Glutamatergic neuron (in vitro differentiated cells): ENCODE measurements at places on chromosomes 4 and X. TPM values are rescaled to one million over a fixed set of nuclear protein-coding genes. Genes with fewer than 3 reads are reported as not detected.

GAB1 gene
- 29.7 TPM for total RNA-seq

CSAG3 gene
- 7.4 TPM for total RNA-seq

PPP4R3C gene
- not detected for total RNA-seq

ITM2A gene
- total RNA-seq = 5.8 TPM

ARR3 gene
- total RNA-seq = not detected

PPP1R2C gene
- not detected for total RNA-seq

CSN1S1 gene
- total RNA-seq = not detected

HSFX1 gene
- 1.8 TPM for total RNA-seq

ADGRL3 gene
- total RNA-seq = 193 TPM

FAM184B gene
- total RNA-seq = not detected

SOX3 gene
- total RNA-seq = 0.71 TPM

NEIL3 gene
- 1.4 TPM for total RNA-seq

DNA sequence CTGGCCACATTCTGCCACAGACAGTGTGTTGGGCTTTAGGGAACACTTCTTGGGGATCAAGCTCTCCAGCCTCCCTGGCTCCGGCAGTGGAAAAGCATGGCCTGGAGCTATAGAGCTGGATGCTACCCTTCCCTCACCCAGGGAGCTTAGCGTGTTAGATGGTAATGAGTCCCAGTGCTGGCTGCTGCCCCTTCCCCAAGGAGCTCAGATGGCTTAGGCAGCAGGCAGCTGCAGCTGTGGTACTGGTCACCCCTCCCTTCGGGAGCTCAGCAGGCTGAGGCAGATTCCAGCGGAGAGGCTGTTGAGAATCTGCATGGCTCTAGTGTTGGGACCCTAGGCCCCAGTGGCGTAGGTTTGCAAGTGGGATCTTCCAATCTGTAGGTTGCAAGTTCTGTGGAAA lies 19.5 kb downstream of the TMEM144 start:
- DNase-seq = peak; percentile 45

- no peak for DNase-seq
These were observed 82.8 kb upstream of the LIMCH1 start for GRCh38 chr4:41455206-41455605.

- DNase-seq = peak; percentile 18
These were observed at the start of gene CC2D2A for GRCh38 chr4:15469402-15470127. TSS of gene CC2D2A (plus strand) at chr4:15469882. CDS start at chr4:15475933, 6,051 bp downstream.

DNA sequence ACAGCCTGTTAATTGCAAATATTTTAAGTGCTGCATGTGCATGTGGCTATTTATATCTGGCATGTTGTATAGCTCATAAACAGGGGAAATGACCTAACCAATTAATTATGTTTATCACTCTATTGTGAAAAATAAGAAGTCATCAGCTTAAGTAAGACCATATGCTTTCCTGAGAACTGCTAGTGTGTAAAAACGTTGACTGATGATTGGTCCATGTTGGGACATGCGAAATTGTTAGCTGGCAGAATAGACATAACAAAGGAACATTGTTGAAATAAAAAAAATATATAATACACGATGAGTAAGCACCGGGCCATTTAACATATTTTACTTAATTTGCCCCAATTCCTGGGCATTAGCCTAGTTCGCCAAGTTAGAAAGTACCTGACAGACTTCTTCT lies 207.5 kb downstream of the ANK2 start:
- DNase-seq = no peak

- no peak for DNase-seq
These were observed 32.7 kb downstream of the METAP1 start for GRCh38 chr4:99028187-99028586.

DNA sequence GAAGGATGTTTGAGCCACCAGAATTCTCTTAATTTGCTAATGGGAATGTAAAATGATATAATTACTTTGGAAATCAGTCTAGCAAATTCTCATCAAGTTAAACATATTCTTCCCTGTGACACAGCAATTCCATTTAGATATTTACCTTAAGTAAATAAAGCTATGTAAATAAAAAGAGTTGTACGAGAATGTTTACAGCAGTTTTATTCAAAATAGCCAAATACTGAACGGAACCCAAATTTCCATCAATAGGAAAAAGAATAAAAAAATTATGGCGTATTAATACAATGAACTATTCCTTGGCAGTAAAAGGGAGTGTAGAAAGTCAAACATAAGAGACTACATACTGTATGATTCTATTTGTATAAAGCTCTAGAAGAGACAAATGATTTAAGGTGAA lies 45.8 kb downstream of the CENPE start:
- no peak for DNase-seq

DNA sequence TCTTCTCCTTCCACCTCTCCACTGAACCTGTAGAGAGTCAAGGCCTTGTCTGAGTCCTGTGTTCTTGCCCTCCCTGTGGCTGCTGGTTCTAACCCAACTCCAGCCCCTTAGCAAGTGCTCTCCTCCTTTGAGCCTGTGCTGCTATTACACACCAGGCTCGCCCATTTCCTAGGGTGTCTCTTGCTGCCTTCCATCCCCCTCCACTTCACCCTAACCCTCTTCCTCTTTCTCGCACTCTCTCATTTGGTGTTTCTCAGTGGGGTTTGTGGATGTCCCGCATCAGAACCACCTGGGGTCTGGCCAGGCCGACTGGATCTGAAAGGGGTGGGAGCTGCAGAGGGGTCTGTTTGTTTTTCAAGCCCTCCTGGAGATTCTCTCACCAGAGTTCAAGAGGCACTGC lies 156.7 kb downstream of the SPRY1 start:
- no peak for DNase-seq

GRCh38 chr4:36446275-36446674 lies 164.9 kb downstream of the DTHD1 start:
- DNase-seq = no peak

DNA sequence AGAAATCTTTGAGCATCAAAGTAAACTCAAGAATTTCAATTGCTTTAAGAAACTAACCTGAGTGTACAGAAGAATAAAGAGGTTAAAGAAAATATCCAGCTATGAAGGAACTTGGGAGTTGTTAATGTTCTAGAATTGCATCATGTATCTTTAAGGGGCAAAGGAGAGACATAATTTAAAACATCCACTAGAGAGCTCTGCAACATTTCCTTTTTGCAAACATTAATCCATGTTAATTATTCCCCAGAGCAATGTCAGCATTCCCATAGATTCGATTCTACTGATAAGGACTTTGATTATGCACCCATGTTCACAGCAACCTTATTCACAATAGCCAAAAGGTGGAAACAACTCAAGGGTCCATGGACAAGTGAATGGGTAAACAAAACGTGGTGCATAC lies 80.2 kb upstream of the SORBS2 start:
- no peak for DNase-seq

GRCh38 chrX:15938072-15938471 lies 83.5 kb upstream of the AP1S2 start:
- DNase-seq = no peak

DNA sequence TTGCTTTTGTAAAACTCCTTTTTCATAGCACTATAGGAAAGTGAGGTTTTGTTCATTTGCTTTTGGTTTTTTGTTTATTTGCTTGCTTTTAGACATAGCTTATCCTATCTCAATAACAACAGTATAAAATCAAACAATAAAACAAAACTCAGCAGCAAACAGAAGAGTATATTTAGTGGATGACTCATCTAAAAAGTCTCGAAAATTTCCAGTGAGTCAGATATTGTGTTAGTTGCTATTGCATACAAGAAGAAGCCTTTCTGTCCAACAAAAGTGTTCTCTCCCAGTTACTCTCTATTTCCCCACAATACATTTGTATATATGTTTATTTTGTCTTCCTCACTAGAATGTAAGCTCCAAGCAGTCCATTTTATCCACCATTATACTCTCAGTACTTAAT lies 36.0 kb upstream of the NPNT start:
- no peak for DNase-seq

GRCh38 chrX:21963269-21963668 lies 22.8 kb downstream of the SMS start:
- no peak for DNase-seq

- DNase-seq = no peak
These were observed 28.5 kb upstream of the SLC25A6 start for GRCh38 chrX:1420371-1420770.

DNA sequence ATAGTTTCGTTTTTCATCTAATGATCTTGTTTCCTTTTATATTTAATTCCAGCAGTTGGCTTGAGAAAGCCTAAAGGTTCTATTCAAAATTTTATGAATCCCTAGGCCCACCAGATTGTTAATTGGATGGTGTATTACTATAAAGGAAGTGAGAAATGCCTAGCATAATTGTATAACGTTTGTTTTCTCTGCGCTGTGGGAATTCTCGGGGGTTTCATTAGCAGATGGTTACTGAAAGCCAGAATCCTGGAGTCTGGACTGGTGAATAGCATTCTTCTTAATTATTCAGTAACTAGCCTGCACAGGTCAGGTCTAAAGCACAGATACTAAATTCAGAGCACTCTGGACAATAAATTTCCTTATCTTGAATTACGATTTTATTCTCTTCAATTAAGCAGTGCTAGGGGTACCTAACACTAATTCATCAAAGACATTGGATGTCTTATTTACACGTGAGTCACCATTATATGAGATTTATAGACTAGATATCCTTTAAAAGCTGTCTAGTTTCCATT lies 459.4 kb downstream of the DTHD1 start:
- DNase-seq = no peak

GRCh38 chr4:112889619-112890527 lies 159.6 kb upstream of the ANK2 start:
- DNase-seq = no peak

DNA sequence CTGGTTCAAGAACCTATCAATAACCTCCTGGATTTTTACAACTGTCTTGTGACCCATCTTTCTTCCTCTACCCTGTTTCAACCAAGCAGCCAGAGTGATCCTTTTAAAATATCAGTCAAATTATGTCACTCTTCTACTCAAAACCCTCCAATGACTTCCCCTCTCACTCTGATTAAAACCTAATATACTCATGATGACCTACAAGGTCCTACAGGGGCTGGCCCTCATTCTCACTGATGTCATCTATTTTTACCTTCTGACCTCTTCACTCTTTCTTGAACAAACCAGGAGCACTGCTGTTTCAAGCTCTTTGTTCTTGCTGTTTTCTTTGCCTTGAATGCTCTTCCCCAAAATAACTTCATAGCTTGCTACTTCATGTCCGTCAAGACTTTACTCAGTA lies 48.5 kb downstream of the ARHGEF38 start:
- DNase-seq = no peak

- no peak for DNase-seq
These were observed 66.1 kb downstream of the DCHS2 start for GRCh38 chr4:154425514-154425913.

DNA sequence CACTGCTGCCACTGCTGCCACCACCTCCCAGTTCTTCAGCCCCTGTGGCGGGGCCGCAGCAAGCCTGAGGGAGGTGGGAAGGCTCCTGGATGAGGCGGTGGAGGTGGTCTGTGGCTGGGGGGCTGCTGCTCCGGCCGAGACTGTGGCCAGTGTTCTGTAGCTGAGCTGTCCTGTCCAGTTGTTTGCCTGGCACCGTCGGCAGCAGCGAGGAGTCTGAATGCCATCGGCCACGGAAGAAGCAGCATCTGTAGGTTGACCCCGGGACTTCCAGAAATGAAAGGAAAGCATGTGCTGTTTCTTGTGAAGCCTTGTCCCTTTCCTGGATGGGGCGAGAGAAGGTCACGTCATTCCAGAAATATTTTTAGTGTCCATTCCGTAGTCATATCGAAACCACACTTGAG lies 3.3 kb downstream of the C4orf54 start:
- DNase-seq = no peak

GRCh38 chr4:20859097-20859781 lies 159.0 kb downstream of the PACRGL start:
- DNase-seq = no peak

- DNase-seq = no peak
These were observed 1460.8 kb downstream of the RAPGEF2 start for GRCh38 chr4:160563552-160564282.

DNA sequence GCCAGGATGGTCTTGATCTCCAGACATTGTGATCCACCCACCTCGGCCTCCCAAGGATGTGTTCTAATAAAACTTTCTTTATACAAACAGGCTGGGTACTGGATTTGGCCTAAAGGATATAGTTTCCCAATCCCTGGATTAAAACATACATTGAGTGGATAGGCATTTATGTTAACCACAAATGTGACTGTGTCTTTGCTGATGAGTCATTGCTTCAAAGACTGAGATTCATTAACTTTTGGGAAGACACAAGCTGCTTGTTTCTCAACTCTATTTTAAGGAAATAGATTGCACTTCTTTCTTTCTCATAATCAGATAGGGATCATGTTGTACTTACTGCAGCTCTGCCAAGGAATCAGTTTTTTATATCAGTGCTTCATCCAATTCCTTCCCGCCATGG lies 131.3 kb upstream of the AGA start:
- DNase-seq = no peak
